ENCODE measurements at places on chromosomes 7 and 10.

- DNase-seq: no peak
Observed at GRCh38 chr7:33933611-33934281, 28.4 kb downstream of the BMPER start.

GRCh38 chr10:122968698-122969097 is 11.5 kb upstream of the PSTK start:
- DNase-seq: no peak

DNA sequence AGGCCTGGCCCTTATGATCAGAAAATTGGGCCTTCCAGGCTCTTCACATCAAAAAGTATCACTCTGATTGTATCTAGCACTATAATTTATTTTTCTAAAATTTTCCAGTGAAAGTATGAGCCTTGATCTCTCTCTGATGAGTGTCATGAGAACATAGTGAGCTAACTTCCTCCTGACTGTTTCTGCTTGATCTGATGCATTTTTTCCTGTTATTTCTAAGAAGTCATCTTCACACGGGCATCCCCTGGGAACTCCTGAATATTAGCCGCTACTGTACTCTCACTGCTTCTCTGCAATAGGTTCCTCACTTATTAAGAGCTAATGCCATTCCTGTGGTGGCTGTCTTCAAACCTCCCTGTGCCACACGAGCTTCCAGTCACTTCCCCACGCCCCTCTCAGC is 63.1 kb upstream of the ZPBP start:
- DNase-seq: no peak

GRCh38 chr7:12211711-12212485 is 804 bp downstream of the TMEM106B start:
- no peak for DNase-seq

DNA sequence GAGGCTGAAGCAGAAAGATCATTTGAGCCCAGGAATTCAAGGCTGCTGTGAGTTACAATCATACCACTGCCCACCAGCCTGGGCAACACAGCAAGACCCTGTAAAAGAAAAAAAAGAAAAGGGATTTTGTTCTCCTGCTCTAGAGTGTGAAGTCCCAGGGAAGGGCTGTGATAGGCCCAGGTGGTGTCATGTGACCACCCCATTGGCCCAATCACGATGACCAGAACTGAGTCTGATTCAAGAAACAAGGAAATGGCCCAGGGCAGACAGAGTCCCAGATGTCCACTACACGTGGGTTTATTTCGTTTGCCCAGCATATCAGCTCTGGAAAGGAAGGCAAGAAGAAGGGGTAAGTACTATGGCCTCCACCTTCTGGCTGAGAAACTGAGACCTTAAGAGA is 81.3 kb upstream of the CUX1 start:
- no peak for DNase-seq

DNA sequence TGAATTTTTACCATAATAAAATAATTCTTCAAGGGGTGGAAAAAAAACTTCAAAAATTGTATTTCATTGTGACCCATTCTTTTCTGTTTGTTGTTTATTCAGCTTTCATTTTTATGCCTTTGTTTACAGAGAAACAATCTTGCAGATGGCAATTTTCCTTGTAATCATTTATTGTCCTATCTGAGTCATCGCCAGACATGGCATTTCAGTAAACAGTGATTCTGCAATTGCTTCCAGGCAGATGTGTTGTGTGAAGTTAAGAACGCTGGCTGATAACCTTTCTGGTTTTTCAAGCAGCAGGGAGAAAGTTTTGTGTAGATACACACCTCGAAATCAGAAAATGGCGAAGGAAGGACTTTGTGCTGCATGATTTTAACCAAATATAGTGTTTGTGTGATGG is 80.7 kb upstream of the RPA3 start:
- peak; percentile 4 for DNase-seq

GRCh38 chr10:90674928-90675327 is 182.9 kb downstream of the HTR7 start:
- no peak for DNase-seq

GRCh38 chr7:6530626-6531491 is 20.4 kb downstream of the GRID2IP start:
- DNase-seq: no peak

Data from NCI-H510A (cell line).